ENCODE measurements at places on chromosomes 2 and 18.

DNA sequence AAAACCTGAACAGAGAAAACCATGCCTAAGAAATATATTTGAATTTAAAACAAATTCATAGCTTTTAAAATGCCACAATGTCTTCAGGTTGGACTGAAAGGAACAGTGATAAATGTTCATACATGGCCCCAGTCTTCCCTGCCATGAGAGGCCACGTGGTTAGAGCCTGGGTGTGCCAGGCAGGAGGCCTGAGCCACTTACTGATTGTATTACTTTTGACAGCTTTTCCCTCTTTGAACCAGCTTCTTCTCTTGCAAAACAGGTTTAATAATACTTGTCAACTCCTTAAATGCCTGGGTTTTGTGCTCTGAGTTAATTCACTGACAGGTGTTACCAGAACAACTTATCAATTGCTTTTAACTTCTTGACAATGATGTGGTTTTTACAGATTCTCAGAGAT is 27.0 kb downstream of the RBKS start:
- no peak for DNase-seq

GRCh38 chr2:126674075-126674744 is 18.3 kb downstream of the GYPC start:
- no peak for DNase-seq

DNA sequence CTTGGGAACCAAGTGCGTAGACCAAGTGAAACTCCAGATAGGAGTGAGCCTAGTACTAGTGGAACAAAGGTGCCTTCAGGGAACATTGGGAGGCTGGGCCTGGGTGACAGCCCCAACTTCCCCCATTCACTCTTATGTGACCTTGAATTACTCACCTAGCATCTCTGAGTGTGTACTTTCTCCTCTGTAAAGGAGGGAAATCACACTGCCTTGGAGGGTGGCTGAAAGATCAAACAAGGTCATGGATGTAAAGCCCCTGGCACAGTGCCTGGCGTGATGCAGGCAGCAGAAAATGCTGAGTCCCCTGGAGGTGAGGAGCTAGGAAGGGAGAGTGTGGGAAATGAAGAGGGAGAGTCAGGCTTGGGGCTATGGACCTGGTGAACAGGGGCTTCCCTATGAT is 45.9 kb downstream of the MARCO start:
- DNase-seq: no peak

DNA sequence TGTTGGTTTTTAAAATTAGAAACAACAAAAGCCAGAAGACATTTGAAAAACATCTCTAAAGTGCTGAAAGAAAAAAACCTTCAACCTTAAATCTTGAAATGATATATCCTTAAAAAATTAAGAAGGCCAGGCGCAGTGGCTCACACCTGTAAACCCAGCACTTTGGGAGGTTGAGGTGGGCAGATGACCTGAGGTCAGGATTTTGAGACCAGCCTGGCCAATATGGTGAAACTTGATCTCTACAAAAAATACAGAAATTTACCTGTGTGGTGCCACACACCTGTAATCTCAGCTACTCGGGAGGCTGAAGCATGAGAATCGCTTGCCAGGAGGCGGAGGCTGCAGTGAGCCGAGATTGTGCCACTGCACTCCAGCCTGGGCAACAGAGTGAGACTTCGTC is 87.7 kb upstream of the SIX2 start:
- no peak for DNase-seq
